ENCODE measurements at places on chromosomes 13 and 19. TPM values are rescaled to one million over a fixed set of nuclear protein-coding genes. Genes with fewer than 3 reads are reported as not detected.

GRCh38 chr13:74910415-74910814 is 571.6 kb downstream of the TBC1D4 start:
- no peak for DNase-seq

DNA sequence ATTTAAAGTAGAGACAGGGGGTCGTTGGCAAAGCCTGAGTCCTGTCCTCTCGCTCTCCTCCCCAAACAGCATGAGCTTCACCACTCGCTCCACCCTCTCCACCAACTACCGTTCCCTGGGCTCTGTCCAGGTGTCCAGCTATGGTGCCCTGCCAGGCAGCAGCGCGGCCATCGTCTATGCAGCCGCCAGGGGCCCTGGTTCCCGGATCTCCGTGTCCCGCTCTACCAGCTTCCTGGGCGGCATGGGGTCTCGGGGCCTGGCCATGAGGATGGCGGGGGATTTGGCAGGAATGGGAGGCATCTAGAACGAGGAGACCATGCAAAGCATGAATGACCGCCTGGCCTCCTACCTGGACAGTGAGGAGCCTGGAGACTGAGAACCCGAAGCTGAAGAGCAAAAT is 1117.2 kb upstream of the MIR17HG start:
- DNase-seq: no peak

GRCh38 chr19:56350416-56351045 is 35.9 kb upstream of the ZSCAN5A start:
- DNase-seq: no peak

DNA sequence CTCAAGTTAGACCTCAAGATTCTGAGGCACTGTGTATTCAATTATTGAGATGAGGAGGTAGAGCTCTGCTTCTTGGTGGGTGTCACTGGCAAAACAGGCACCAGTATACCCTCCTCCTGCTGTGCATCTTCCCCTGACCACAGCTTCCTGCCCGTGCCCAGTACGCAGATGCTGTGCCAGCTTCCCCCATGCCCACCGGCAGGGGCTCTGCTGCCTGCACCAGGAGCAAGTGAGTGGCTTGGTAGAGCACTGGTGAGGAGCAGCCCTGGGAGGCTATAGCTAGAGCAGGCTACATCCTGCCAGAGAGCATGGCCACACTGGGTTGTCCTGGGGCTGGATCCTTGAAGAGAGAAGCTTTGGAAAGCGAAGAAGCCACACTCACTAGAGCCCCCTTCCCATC is 21.0 kb upstream of the RNF17 start:
- DNase-seq: no peak

GRCh38 chr13:74820809-74821208 is 661.2 kb downstream of the TBC1D4 start:
- no peak for DNase-seq

DNA sequence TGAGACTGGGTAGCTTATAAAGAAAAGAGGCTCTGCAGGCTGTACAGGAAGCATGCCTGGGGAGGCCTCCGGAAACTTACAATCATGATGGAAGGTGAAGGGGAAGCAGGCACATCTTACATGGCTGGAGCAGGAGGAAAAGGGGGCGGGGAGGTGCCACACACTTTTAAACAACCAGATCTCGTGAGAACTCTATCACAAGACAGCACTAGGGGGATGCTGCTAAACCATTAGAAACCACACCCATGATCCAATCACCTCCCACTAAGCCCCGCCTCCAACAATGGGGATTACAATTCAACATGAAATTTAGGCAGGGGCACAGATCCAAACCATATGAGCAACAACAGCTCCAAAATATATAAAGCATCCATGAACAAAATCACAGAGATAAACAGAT is 46.5 kb upstream of the GTF2F2 start:
- DNase-seq: no peak

DNA sequence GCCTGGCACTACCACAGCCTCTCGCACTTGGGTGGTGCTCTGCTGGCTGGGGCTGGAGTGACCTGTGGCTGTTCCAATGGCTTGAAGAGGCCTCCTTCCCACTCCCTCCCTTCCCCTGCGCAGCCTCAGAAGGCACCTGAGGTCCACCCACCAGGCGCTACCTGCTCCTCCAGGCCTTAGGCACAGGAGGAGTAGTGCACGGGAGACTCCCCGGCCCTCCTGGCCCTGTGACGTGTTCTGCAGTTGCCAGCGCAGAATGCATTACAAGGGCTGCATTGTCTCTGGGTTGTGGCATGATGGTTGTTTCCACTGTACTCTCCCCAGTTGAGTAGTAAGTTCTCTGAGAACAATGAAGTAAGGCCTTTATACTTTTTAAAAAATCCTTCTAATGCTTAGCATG is 128.6 kb downstream of the TEX29 start:
- no peak for DNase-seq

DNA sequence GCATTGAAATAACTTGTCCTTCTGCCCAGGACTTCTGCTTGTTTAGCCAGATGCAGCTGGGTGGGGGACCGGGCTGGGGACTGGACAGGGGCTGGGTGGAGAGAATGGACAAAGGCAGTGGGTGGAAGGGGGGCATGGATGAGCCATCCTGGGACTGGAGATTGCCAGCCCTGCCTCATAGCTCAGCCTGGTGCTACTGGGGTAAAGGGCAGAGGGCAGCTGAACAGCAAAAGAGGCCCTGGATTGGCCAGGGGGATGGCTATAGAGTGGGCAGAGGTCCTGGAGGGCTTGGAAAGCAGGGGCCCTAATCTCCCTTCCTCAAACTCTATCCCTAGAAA is 17.7 kb upstream of the PLAUR start:
- DNase-seq: no peak

- peak; percentile 74 for DNase-seq
Observed at GRCh38 chr13:50208826-50209335, 193.6 kb downstream of the KCNRG start.

DNA sequence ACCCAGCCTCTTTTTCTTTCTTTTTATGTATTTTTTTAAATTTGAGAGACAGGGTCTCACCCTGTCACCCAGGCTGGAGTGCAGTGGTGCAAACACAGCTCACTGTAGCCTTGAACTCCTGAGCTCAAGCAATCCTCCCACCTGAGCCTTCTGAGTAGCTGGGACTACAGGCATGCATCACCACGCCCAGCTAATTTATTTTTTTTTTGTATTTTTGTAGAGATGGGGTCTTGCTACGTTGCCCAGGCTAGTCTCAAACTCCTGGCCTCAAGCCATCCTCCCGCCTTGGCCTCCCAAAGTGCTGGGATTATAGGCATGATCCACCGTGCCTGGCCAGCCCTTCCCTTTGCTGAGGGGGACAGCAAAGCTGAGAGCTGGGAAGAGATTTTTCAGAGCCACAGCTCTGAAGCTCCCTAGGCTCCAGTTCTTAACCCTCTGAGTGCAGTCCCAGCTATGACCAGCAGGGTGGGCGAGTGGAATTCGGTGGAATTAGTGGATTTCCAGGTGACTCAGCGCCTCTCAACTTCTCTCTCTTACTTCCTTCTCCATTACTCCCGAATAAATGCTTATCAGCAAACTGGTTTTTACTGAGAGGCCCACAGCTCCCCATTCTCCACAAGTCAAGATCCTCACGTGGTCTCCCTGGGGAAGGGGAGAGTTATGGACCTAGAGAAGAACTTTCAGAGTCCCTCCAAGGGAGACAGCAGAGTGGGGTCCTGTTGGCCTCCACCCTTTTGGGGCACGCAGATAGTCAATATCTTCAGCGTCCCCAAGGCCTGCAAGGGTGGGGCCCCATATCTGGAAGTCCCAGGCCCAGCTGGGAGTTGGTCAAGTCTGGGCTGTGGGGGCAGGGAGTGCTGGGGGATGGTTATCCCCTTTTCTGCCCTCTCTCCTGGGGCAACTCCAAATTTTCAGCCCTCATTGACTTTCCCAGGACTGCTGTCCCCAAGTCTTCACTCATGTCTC is 1.2 kb downstream of the BLVRB start:
- peak; percentile 84 for DNase-seq

DNA sequence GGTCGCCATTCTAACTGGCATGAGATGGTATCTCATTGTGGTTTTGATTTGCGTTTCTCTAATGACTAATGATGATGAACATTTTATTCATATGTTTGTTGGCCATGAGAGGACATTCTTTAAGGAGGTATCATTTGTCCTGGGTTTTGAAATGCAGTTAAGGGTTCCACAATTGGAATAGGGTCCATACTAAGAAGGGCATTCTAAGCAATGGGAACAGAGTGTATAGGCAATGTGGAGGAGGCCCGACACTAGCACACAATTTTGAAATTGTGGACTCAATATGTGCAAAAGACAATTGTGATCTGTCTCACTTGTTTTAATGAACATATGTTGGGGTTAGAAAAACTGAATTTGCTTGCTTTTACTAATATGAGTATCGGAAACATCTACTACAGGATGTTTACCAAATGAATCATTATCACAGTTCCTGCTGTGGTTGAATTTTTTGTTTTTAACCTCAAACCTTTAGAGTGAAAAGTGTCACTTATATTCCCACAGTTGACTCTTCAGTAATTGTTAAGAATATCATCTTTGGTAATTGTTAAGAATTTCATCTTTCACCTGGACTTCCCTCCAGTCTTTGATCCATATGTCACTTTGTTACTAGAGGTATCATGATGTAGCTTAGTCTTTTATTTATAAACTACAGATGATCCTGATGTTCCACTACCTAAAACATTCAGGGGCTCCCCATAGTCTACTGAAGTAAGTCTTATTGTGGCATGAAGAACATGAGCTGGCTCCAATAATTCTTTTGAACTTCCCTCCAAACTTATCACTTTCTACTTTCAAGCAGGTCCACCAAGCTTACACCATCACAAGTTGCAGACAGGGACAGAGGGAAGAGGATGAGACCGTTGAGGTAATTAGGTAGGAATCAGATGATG is 109.7 kb upstream of the KLF12 start:
- DNase-seq: no peak

DNA sequence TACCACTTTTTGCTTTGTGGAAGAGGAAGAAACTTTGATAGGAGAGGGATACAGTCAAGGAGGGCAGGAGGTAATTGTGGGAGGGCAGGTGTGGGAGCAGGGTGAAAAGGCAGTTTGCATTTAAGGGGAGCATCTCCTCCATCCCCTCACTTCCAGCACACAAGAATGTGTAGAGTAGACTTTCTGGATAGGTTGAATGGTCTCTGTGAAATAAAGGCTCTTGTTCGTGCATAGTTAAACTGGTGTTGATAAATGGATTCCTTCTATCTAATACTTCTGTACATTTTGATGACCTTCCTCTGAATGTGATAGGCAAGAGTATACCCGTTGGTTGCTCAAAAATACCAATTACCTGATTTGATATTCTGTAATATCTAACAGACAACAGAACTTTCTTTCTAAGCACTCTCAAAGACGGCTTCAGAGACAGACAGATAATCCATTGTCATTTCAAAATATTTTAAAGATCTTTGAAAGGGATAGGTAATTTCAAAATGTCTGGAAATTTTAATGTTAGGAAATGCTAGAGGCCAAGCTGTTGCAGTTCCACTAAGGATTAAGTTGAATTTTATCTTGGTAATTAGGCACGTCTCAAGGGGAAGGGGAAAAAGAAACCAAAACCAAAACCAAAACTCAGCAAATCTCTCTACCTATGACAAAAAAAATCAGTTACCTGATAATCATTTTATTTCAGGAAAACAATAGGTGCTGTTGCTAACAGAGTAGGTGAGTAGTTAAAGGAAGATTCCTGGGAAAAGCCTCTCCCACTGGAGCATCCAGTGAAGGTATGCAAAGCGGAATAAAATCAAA is 302.6 kb downstream of the COG6 start:
- DNase-seq: no peak

DNA sequence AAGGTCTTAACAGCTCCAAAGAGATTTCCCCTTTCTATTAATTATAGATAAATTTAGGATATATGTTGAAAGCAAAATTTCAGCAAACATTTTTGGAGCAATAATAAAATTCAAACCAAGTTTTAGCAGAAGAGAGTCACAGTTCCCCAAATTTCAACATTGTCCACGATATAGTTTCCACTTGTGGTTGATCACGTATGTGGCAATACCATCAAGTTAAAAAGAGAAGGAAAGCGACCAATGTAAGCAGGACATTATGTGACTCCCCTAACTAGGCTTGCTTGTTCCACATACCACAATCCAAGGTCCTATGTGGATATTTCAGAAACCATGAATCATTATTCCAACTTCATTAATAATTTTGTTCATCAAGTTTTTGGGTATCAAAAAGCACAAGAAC is 52.8 kb downstream of the ELF1 start:
- no peak for DNase-seq

GRCh38 chr13:32627793-32628192 is 41.5 kb downstream of the PDS5B start:
- DNase-seq: no peak

GRCh38 chr13:41354416-41354815 is 43.3 kb downstream of the NAA16 start:
- no peak for DNase-seq

ZNF135 gene
- 29.9 TPM for polyA plus RNA-seq

GAPDHS gene
- polyA plus RNA-seq: not detected

CYP4F22 gene
- not detected for polyA plus RNA-seq

CADM4 gene
- 21.8 TPM for polyA plus RNA-seq

LYPD5 gene
- 0.61 TPM for polyA plus RNA-seq

GPR18 gene
- 0.45 TPM for polyA plus RNA-seq

OXGR1 gene
- 0.28 TPM for polyA plus RNA-seq

ZNF829 gene
- 7.6 TPM for polyA plus RNA-seq

POMP gene
- 57.3 TPM for polyA plus RNA-seq

C19orf67 gene
- polyA plus RNA-seq: not detected

TEX26 gene
- polyA plus RNA-seq: 0.54 TPM

ONECUT3 gene
- polyA plus RNA-seq: 0.08 TPM

BST2 gene
- polyA plus RNA-seq: 18.5 TPM

TMEM272 gene
- polyA plus RNA-seq: 0.42 TPM

CHST8 gene
- polyA plus RNA-seq: not detected
